ENCODE measurements at places on chromosomes 11 and 22.

- no peak for DNase-seq
These were observed 7.4 kb upstream of the IFITM3 start for GRCh38 chr11:328012-328411.

DNA sequence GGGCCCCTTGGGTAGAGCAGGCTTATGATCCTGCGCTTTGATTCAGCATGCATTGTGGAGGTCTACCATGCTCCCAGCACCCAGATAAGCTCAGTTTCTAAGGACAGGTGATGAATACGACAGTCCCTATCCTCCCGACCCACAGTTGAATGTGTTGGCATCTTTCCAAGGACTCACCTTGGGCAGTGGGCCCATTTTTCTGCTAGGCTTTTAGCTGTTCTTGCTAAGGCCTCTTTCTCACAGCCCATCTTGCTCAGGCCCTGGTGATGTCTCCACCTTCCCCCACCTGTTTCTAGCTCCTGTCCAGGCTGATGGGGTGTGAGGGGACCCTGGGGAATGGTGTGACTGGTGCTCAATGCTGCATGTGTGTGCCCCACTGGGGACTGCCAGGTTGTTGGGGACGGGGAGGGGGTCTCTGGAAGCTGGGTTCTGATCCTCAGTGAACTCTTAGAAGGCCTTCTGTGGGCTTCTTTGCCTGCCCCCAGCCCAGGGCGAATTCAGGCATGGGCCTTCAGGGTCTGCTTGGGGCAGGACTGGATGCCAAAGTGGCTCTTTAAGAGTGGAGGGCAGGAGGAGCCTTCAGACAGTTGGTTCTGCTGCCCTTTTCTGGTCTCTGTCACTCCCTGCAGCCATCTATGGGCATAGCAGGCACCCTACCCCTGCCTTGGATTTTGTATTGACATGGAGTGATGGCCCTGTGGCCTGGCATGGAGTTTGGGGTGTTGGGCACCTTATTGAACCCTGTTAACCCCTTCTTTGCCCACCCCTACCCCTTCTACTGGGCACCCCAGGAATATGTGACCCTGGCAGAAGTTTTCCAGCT is 33.1 kb downstream of the PHLDB1 start:
- no peak for DNase-seq

DNA sequence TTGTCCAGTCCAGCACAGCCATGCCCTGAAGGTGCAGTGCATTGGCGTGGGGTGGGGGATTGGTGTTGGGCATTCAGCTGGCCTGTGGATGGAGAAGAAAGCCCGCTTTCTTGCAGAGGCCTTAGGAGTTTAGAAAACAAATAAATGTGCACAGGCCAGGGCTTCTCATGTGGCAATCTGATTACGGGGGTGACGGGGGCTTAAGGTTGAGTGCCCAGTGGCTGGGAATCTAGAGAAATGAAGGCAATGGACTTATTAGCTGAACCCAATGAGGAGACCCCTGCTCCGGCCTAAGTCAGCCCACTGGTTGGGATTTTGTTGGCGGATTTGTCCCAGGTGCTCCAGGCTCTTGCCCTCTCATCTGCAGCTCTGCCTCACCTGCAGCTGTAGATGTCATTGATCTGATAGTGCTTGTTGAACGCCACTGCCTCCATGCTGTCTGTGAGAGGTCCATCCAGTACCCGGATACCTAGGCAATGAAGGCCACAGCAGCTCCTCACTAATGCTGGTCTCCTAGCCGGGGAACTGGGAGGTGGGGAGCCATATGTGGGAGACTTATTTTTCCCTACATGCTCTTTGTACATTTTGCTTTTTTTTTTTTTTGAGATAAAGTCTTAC is 6.2 kb downstream of the PCSK7 start:
- no peak for DNase-seq

- DNase-seq: no peak
These were observed 86.8 kb upstream of the TP53I11 start for GRCh38 chr11:45037434-45038005.

- DNase-seq: no peak
These were observed 811.9 kb upstream of the LRRC4C start for GRCh38 chr11:42271306-42271705.

GRCh38 chr22:46044621-46045458 is 67.9 kb upstream of the WNT7B start:
- DNase-seq: no peak

DNA sequence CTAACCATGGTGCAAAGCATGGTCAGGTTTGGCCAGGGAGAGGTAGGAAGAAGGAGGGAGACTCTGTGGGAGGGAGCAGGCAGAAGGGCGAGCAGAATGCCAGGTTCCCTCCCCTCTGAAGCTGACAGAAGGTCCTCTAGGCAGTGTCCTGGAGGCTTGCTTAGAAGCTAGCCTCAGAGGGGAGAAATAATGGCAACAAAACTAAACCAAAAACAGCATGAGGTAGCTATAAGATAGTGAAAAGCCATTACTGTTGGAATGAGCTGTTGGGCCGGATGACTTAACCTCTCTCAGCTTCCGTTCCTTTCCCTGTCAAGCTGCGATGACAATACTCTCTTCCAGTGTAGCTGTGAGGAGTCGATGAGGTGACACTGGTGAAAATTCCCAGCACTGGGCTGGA is 36.6 kb downstream of the RASSF10 start:
- DNase-seq: no peak

- DNase-seq: no peak
These were observed 198.6 kb downstream of the TMEM135 start for GRCh38 chr11:87236368-87236767.

Data from colonic mucosa (tissue), 4 donors.